ENCODE measurements at places on chromosomes 3 and 15.

- no peak for DNase-seq
These were observed 113.7 kb upstream of the AADACL2 start for GRCh38 chr3:151620071-151620470.

- no peak for DNase-seq
These were observed 86.6 kb downstream of the FNDC3B start for GRCh38 chr3:172125963-172126457.

- no peak for DNase-seq
These were observed 31.3 kb downstream of the MGA start for GRCh38 chr15:41691471-41691870.

GRCh38 chr3:45168451-45168850 lies 22.3 kb upstream of the CDCP1 start:
- no peak for DNase-seq

DNA sequence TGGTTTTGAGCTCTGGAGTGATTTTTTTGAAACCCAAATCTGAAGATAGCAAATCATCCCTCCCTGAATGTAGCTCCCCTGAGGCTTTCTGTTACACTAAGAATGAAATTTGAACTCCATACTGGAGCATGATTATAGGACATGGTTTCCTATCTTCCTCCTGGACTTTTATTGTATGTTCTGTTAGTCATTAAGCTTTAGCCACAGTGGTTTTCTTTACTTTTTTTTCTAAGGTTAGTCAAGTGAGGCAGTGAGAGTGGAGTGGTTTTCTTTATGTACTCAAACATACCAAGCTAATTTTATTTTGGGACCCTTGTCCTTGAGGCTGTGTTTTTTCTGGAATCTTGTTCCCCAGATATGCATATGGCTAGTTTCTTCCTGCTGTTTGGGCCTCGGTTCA lies 55.2 kb upstream of the FRMD4B start:
- DNase-seq: no peak

GRCh38 chr3:58418227-58418626 lies 15.4 kb downstream of the PDHB start:
- DNase-seq: peak; percentile 44

DNA sequence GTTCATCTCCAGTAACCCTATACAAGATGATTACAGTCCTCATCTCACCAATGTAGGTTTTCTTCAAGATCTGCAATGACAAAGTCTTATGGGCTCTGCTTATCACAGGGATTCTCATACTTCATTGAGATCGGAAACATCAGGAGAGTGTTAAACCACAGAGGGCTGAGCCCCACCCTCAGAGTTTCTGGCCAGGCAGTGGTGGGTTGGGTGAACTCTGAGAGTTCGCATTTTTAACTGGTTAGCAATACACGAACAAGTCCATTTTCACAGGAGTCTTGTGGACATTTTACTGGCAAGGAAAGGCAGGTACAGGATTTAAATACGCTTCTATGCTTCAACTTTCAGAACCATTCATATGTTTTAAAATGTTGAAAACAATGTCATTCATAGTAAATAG lies 366.7 kb upstream of the ROBO2 start:
- no peak for DNase-seq

GRCh38 chr3:30492322-30493192 lies 113.8 kb upstream of the TGFBR2 start:
- no peak for DNase-seq

GRCh38 chr15:100531204-100531603 lies 2.5 kb upstream of the CERS3 start:
- no peak for DNase-seq

DNA sequence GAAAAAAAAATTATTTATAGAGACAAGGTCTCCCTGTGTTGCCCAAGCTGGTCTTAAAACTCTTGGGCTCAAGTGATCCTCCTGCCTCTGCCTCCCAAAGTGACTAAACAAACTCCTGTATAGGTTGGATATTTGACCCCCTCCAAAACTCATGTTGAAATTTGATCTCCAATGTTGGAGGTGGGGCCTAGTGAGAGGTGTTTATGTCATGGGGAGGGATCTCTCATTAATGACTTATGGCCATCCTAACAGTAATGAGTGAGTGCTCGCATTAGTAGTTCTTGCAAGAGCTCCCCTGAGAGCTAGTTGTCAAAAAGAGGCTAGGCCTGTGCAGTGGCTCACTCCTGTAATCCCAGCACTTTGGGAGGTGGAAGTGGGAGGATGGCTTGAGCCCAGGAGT lies 141.2 kb downstream of the STT3B start:
- DNase-seq: no peak

GRCh38 chr3:2992534-2992933 lies 117.6 kb downstream of the IL5RA start:
- DNase-seq: peak; percentile 69

GRCh38 chr3:142127941-142128658 lies 21.2 kb downstream of the TFDP2 start:
- DNase-seq: no peak

GRCh38 chr3:62975566-62975965 lies 100.3 kb upstream of the CADPS start:
- no peak for DNase-seq

DNA sequence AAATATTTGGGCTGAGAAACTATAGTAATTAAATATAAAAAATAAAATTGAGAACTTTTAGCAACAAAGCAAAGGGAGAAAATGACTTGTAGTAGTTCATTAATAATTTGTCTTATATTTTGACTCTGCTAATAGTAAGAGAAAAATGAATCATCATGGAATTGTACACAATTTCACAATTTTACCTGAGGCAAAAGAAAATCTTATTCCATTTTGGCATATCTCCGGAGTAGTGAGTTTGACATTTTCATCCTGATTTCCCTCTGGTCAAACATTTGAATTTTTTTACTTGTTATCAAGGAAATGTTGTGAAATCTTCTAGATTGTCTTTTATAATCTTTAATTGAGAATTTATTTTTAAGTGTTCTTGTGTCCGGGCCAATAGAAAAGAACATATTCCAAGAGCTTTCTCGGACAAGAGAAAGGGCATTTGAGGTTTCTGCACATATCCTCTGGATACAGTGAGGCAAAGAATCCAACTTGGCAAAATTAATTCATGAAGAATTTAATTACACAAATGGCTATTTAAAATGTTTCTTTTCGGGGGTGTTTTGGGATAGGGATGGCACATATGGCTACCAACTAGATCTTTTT lies 89.3 kb upstream of the IGSF10 start:
- no peak for DNase-seq

GRCh38 chr15:78249131-78249530 lies 14.8 kb upstream of the ACSBG1 start:
- no peak for DNase-seq

GRCh38 chr3:56889131-56889530 lies 87.4 kb upstream of the ARHGEF3 start:
- DNase-seq: no peak

DNA sequence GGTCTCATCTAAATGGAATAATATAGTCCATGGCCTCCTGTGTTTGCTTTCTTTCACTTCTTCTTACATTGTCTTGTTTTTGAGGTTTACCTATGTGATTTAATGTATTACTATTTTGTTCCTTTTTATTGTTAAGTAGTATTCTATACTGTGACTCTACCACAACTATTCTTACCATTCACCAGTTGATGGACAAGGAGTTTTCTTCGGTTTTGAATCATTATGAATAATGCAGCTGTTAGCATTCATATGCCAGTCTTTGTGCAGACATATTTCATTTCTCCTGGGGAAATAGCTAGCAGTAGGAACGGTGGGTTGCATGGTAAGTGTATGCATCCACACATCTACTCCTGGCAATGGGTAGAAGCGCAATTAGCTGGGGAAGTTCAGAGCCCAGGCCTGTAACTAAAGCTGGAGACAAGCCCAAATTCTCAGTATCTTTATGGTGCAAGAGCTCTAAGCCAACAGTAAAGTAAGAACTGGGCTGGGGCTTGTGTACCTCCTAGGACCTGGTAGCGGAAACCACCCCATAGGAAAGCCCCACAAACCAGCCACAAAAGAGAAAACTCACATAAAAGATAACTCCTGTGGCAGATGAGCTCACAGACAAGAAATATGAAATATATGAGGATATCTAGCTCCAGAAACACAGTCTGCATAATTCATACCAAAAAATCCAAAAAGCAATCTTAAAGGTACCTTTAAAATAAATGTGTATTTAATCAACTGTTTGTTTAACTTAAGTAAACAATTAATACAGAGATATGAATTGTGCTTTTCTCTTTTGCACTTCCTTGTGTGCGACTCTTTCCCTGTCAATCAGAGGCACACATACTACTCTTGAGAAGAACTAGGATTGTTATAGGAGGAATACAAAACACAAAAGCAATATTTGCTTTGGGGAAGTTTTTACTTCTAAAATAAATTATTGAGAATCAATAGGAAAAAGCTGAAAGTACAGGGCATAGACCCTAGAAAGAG lies 2.7 kb upstream of the CSTA start:
- no peak for DNase-seq

GRCh38 chr15:38651328-38652038 lies 86.9 kb upstream of the RASGRP1 start:
- no peak for DNase-seq

DNA sequence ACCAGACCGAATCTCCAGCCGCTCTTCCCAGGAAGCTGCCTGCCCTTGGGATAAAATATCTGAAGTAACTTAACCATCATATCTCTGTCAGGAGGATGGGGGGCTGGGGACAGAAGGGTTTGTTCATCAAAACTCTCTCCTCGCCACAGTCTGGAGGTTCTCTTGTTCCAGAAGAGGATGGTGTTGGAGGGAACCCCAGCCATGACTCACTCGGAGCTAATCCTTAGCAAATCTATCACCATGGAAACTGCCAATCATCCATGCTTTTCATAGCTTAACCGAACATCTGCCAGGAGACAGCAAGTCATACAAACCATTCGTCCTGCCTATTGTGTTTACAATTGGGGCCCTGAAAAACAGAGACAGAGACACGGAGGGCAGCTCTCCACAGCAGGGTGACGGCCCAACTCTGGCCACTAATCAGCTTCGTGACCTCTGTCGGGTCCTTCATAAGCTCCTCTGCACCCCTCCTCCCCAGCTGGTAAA lies 73.8 kb upstream of the HEG1 start:
- no peak for DNase-seq

DNA sequence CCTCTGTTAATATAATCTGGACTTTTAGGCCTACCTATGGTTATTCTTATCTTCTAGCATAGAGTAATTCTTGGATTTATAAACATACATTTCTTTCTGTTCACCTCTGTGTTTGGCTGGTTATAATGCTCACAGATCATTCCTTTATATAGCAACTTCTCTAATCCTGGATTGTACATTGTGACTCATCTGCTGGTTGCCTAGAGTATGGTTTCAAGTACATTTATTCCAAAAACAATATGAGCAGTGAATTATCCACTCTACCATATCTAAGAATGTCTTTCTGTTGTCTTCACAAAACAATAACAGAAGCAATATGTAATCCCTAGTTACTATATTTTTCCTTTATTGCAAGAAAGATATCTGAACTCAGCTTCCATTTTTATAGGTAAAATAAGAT lies 35.3 kb downstream of the FSIP1 start:
- DNase-seq: no peak

GRCh38 chr15:85527895-85528294 lies 147.5 kb downstream of the AKAP13 start:
- no peak for DNase-seq

GRCh38 chr3:145557405-145557804 lies 603.6 kb downstream of the PLOD2 start:
- DNase-seq: no peak

DNA sequence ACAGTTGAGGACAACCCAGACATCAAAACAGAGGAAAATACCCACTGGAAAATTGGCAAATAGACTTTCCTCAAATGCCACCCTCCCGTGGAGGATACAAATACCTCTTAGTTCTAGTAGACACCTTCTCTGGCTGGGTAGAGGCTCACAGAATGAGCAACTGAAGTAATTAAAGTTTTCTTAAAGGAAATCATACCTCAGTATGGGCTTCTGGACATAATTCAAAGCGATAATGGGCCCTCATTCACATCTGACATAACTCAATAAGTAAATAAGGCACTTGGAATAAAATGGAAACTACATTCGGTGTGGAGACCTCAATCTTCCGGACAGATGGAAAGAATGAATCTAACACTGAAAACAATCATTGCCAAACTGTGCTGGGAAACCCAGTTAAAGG lies 115.2 kb upstream of the PLCL2 start:
- DNase-seq: no peak

GRCh38 chr3:16768014-16768413 lies 116.7 kb upstream of the PLCL2 start:
- DNase-seq: no peak

GRCh38 chr15:91407269-91407889 lies 307.3 kb downstream of the SV2B start:
- no peak for DNase-seq

DNA sequence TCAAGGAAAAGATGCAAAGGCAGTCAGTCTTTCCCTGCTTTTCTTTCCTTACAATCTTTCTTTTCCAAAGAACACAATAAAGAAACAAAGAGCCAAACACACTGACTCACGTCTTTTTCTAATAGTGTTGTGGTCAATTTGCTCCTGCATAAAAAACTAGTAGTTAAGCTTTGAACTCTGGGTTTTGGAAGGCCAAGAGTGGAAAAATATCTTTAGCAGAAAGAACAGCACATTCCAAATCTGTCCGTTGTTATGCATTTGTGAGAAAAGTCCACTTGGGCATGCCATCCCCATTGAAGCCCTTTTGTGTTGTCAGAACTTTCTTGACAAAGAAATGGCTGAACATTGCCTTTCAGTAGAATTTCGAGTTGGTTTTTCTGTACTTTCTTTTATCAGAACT lies 18.2 kb downstream of the COL8A1 start:
- no peak for DNase-seq

GRCh38 chr3:130386604-130387263 lies 41.3 kb downstream of the COL6A5 start:
- DNase-seq: no peak

DNA sequence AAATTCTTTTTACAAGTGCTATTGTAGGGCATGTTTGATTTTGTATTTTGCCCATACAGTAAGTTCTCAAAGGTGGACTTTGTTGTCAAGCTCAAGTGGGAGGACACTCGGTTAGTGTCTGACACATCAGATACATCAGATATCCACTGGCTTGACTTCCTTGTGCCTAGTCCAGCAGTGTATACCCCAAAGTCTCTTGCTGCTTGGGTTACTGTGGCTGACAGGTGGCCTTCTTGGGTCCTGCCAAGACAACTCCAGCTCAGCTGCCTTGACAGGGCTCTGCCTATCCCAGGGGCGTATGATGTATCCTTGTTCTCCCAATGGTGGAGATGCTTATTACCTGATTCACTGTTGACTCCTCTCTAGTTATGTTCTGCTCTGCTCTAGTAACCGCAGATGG lies 214.9 kb downstream of the CBLB start:
- no peak for DNase-seq
